ENCODE measurements at places on chromosomes 2 and 18.
A peak's percentile ranks its signal among the peaks of the same experiment; 100 is the strongest.

DNA sequence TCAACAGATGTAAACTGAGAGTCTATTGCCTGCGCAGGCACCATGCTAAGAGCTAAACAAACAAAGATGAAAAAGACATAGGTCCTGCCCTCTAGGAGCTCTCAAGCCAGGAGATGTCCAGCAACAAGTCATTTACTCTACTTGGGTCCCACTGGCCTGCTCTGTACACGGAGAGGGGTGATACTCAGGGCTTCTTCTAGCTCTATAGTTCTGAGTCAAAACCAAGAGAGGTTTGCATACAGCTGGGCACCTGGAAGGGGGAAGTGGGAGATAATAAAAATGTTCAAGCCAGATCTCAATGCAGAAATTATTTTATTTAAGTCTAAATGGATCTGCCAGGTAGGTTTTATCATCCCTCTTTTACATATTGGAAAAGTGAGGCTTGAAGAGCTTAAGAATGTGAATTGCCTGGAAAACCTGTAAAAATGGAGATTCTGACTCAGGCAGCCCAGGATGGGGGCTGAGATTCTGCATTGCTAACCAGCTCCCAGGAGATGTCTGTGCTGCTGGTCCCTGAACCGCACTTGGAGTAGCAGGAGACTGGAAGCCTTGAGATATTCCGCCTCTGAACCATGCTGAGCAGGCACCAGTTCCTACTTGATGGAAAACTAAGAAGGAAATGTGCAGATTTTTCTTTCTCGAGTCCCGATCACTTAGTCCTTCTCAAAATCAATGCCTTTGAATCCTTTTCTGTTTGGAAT, 201.1 kb downstream of the PRKCE start:
- no peak for DNase-seq

DNA sequence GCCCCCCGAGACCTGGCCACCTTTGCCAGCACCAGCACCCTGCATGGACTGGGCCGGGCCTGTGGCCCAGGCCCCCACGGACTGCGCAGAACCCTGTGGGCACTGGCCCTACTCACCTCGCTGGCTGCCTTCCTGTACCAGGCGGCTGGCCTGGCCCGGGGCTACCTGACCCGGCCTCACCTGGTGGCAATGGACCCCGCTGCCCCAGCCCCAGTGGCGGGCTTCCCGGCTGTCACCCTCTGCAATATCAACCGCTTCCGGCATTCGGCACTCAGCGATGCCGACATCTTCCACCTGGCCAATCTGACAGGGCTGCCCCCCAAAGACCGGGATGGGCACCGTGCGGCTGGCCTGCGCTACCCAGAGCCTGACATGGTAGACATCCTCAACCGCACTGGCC, 554 bp downstream of the ASIC4 start:
- no peak for DNase-seq

GRCh38 chr2:223613017-223613950, 11.1 kb upstream of the SCG2 start:
- DNase-seq = peak; percentile 97

GRCh38 chr2:110877031-110877827, 144.9 kb downstream of the ACOXL start:
- no peak for DNase-seq

DNA sequence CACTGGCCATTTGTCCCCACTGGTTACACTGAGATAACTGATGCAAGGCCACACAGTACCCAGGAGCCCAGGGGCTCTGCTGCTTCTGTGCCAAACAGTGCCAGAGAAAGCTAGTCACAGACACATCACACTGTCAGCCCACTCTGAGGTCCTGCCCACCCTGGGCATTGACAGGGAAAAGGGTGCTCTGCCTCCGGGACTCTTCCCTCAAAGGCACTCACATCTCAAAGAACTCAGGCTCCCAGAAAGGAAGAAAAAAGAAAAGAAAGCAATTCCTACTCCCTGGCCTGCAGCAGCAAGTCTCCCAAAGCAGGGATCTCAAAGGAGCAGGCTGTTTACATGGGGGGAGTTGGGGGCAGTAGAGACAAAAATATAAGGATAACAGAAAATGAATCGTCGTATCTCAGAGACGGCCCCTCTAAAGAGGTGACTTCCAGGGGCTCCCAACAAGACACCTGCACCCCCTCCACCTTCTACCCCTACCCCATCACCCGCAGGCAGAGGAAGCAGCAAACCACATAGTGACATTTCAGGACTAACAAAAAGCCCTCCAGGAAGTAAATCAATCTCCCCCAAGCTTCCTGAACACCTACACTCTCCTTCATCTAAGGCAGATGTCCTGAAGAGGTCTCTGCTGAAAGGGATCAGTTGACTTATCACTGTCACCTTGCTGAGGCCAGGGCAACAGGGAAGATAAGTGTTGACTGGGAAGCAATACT, 247.6 kb downstream of the TNS1 start:
- DNase-seq = no peak

GRCh38 chr2:137654046-137654445, 310.2 kb upstream of the HNMT start:
- DNase-seq = no peak

- peak; percentile 46 for DNase-seq
Measured at GRCh38 chr2:66538291-66538690, 103.4 kb downstream of the MEIS1 start.

DNA sequence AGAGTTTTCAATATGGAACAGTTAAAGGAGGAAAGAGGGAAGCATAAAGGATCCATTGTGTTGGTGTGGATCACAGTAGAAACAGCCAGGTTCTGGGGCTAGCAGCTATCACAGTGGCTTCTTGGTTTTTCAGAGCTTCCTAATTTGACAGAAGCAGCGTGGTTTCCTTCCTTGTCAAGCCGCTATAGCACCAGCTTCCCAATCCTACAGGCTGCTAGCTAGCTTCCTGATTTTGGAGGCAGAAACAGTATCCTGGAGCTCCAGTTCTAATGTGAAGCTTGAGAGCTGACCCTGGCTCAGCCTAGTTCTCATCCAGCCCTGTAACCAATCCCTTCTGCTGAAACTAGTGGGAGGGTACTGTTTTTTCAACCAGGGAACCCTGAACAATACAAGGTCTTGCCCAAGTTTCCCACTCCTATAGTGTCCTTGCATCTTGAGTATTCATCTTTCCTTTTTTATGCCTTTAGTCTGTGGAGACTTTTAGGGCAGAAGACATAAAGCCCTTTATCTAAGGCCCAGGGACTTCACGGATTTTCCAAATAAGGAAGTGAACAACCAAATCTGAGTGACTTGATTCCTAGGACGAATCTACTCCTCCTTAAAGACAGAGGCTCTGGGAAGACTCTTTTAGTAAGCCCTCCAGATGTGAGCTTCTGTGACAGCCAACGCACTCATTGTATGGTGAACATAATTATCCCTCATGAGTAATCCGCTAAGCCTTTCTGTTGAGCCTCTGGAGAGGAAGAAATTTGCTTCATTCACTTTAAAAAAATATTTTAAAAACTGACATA, 33.8 kb downstream of the CCDC93 start:
- peak; percentile 79 for DNase-seq

GRCh38 chr18:38932752-38933151, 1367.2 kb upstream of the CELF4 start:
- no peak for DNase-seq

- no peak for DNase-seq
Measured at GRCh38 chr2:187447336-187447735, 716 bp downstream of the CALCRL start.

DNA sequence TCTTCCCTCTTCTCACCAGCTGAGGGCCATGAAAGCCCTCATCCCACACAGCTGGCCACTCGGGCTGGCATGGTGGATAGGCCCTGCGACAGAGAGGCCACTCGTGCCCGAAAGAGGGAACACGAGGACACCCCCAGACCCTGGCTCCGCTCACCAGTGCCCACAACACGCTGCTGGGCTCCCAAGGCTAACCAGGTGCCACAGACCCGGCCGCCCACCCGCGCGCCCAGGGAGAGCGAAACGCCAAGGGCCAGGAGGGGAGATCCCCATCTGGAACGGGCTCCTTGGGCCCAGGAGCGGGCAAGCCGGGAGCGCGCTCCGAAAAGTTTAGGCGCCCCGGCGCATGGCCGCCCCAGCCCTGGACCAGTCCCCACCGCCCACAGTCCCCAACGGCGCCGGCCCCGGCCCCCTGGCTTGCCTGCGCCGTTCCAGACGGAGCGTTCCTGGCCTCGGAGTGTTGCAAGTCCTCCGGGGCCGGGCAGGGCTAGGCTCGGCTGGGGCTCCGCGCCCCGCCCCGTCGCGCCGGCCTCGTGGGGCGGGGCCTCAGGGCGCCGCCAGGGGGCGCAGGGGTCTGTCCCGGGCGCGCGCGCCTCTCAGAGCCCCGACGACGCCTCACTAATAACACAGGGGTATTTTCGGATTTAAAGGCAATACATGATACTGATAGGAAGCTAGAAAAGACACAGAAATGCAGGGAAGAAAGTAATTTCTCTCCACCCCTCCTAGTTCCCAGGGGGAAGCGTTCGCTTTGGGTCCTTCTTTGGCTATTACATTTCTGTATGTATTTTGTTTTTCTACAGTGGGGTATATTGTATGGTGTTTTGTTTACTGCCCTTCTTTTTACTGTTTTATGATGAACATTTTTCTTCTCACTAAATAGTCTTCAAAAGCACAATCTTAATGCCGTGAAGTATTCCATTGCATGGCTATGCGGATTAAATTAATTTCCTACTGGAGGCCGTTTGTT, at the start of gene TMBIM1:
TSS of gene TMBIM1 (minus strand) at position 456 of the 967 bp plus-strand sequence. CDS start 10,362 bp downstream, outside the sequence.
- DNase-seq = peak; percentile 73

DNA sequence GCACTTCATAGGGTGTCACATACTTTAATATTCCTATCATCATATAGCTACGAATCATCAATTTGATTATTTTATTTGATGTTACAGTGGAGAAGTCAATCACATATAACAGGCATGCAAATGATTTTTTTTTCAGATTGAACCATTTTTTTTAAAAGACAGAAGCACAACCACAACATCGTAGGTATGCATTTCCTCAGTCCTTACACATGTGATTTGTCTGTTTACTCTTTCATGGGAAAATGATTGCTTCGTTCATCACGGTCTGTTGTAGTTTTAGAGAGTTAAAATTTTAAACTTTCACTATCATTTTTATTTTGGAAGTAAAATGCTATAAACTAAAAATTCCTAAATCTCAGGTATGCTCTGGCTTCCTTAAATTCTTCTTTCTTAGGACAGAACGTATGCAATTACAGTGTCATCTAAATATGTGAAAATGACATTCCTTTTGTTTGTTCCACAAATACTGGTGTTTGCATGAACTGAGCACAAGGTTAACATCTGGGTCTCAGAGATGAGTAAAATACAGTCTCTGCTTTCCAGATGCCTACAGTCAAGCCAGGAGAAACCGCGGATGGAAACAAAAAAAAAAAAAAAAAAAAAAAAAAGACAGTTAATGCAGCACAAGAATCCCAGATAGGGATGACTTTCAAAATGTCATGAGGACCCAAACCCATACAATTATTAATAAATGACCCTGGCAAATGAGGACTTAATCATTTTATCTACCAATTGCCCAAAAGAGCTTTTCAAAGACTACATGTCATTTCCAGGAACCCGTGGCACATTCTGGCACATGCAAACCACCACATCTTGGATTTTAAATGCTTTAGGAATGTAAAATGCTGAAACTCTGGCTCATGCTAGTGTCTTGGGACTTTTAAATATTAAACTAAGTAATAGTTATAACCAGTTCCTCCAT, 201.2 kb downstream of the LRP1B start:
- no peak for DNase-seq

DNA sequence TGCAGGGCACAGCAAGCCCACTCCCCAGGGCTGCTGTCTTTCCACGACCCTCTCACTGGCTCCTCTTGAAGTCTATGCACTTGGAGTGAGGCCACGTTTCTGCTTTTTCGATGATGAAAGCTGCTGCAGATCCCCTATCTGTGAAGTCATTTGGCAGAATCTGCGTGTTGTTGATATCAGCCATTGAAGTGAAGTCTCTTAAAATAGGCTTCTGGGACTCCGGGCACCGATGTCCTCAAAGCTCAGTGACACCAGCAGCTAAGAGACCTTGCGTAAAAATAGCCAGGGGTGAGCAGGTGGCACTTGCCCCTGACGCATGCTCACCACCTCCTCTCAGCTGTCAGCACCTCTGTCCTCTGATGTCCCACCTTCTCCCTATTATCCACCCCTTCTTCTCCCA, 89.4 kb upstream of the FHL2 start:
- no peak for DNase-seq

DNA sequence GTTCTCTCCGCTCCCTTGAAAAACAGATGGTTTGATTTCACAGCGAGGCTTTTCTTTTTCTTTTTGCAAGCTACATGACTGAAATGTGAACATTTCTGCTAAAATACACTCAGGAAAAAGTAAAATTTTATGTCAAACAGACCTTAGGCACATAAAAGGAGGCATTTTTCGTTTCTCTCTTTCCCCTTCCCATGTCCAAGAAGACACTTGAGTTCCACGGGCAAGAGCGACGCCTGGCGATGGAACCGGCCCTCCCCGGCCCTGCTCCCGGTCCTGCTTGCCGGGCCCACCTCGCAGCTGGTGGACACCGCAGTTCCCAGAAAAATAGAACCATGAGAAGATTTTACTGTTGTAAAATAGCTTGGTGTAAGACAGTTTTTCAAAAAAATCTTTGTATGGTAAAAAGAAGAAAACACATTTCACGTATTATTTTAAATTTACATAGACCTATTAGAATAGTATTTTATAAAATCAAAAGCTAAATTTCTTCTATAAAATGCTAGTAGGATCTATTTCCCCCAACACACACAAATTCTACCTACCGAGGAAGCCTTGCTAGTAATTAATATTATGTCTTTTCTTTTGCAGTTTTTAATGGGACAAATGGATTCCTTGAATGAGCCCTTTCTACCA, 2.3 kb upstream of the ALKAL2 start:
- peak; percentile 68 for DNase-seq

DNA sequence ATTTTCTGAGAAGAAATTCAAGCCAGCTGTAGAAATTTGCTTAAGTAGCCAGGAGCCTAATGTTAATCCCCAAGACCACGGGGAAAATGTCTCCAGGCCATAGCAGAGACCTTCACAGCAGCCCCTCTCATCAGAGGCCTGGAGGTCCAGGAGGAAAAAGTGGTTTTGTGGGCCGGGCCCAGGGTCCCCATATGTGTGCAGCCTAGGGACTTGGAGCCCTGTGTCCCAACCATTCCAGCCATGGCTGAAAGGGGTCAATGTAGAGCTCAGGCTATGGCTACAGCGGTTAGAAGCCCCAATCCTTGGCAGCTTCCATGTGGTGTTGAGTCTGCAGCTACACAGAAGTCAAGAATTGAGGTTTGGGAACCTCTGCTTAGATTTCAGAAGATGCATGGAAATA, 14.2 kb upstream of the TTC21B start:
- DNase-seq = no peak

GRCh38 chr18:49907346-49907929, 94.1 kb upstream of the ACAA2 start:
- DNase-seq = no peak

GRCh38 chr2:181586569-181587081, 70.3 kb downstream of the CERKL start:
- no peak for DNase-seq

GRCh38 chr2:217103752-217104545, 244.1 kb upstream of the TNP1 start:
- DNase-seq = peak; percentile 85

GRCh38 chr2:184920451-184920965, 322.2 kb downstream of the ZNF804A start:
- no peak for DNase-seq

GRCh38 chr2:127314193-127314988, 20.4 kb upstream of the ERCC3 start:
- DNase-seq = no peak

GRCh38 chr18:27372386-27372785, 187.3 kb upstream of the CHST9 start:
- no peak for DNase-seq
